Endothelial cell of umbilical vein (primary cell): ENCODE measurements at places on chromosomes 4 and X. TPM values are rescaled to one million over a fixed set of nuclear protein-coding genes. Genes with fewer than 3 reads are reported as not detected.
A peak's percentile ranks its signal among the peaks of the same experiment; 100 is the strongest.

GRCh38 chr4:179145746-179146525, 1703.7 kb upstream of the AGA start:
- no peak overlapping the region for H3K4me3 ChIP-seq
- H3K36me3 ChIP-seq: no peaks in the 10 kb centered on the region
- H3K4me1 ChIP-seq: no peaks in the 10 kb centered on the region
- H3K27me3 ChIP-seq: no peaks in the 10 kb centered on the region

GRCh38 chrX:53071604-53072417, 10.4 kb upstream of the TSPYL2 start:
- H3K4me3 ChIP-seq: no peak overlapping the region
- no peaks in the 10 kb centered on the region for H3K4me1 ChIP-seq
- no peak overlapping the region for H3K27ac ChIP-seq
- H3K36me3 ChIP-seq: peaks cover 3% of the 10 kb centered on the region
- no peaks in the 10 kb centered on the region for H3K27me3 ChIP-seq

CLDN2 gene
- not detected in 2 replicates for total RNA-seq

DNA sequence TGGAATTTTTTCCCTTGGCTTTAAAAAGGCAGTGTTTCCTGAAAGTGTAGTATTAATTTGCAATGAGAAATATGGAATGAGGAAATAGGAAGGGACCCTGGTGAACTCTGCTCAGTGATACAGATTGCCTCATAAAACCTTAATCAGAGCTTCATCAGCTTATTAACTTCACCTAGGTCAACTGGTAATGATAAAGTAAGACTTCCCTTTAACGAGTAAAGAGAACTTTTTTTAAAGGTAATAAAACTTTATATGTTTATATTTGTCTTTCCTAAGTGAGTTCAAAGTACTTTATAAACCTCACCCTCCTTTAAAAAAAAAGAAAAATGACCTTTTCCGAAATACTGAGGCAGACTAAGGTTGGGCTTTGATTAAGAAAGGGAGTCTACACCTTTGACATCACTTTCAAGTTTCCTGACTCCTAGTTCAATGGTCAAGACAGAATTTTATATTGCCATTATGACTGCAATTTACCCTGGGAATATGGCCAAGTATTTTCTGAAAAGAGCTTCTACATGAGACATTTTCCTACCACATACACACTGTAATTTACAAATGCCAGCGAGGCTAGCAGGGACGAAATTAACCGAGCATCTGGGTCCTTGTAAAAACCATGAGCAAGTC, 706.3 kb upstream of the TENM3 start:
- no peaks in the 10 kb centered on the region for H3K4me1 ChIP-seq
- H3K4me3 ChIP-seq: no peak overlapping the region
- H3K36me3 ChIP-seq: no peaks in the 10 kb centered on the region
- H3K27me3 ChIP-seq: no peaks in the 10 kb centered on the region

DNA sequence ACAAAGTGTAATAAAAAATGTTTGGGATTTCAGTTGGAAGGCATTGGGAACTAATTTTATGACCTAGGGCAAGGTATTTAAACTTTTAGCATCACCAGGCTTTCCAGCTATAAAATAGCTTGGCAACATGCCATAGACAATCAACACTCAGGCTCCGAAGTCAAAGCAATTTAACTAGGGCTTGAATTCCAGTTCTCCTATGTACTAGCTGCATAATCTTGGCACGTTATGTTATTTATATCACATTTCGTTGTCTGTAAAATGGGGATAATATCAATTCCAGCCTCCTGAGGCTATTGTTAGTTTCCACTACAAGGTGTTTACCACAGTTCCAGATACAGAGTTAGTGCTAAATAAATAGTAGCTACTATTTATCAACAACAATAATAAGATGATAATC, 78.8 kb downstream of the DMD start:
- H3K27ac ChIP-seq: no peak overlapping the region
- DNase-seq: no peak
- no peaks in the 10 kb centered on the region for H3K27me3 ChIP-seq
- H3K36me3 ChIP-seq: no peaks in the 10 kb centered on the region
- H3K4me1 ChIP-seq: no peaks in the 10 kb centered on the region
- no peak overlapping the region for H3K4me3 ChIP-seq

DNA sequence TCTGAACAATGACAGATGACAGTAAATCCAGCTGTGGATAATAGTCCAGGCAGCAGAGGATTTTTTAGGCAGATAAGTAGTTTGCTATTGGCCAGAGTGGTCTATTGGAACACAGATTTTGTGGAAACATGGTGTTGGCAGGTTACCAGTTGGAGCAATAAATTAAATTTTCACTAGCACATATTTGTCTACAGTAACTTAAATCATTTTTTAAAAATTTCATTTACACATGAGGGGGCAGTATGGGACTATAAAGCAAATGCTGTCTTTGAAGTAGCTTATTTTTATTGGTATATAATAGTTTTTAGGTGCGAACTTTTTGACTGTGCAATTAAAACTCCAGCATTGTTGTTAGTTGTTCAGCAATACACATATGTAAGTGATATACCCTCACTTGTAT, 289.8 kb downstream of the ARHGAP10 start:
- H3K27ac ChIP-seq: no peak overlapping the region
- H3K36me3 ChIP-seq: no peaks in the 10 kb centered on the region
- peak; percentile 21 for DNase-seq
- H3K4me1 ChIP-seq: peaks cover 14% of the 10 kb centered on the region

- H3K4me3 ChIP-seq: no peak overlapping the region
- no peak overlapping the region for H3K27ac ChIP-seq
- H3K4me1 ChIP-seq: no peaks in the 10 kb centered on the region
- H3K27me3 ChIP-seq: no peaks in the 10 kb centered on the region
Observed at GRCh38 chrX:140180585-140180984, 215.3 kb upstream of the CXorf66 start.

GRCh38 chr4:114866901-114867670, 246.3 kb downstream of the NDST4 start:
- H3K4me1 ChIP-seq: no peaks in the 10 kb centered on the region
- no peaks in the 10 kb centered on the region for H3K27me3 ChIP-seq
- H3K27ac ChIP-seq: no peak overlapping the region
- H3K36me3 ChIP-seq: no peaks in the 10 kb centered on the region
- DNase-seq: no peak

- DNase-seq: peak; percentile 77
- H3K4me3 ChIP-seq: no peak overlapping the region
- peaks cover 53% of the 10 kb centered on the region for H3K4me1 ChIP-seq
Observed at GRCh38 chr4:89797117-89797516, 39.8 kb downstream of the SNCA start.

TCP11X2 gene
- total RNA-seq: not detected in 2 replicates

AFF2 gene
- 0.07 TPM in 1 of 2 replicates, not detected in the other for total RNA-seq

ZFP42 gene
- not detected in 2 replicates for total RNA-seq

GRCh38 chrX:134470013-134470412, 10.0 kb downstream of the HPRT1 start:
- peaks cover 14% of the 10 kb centered on the region for H3K4me1 ChIP-seq
- no peak for DNase-seq
- peak overlapping the region; percentile 48 for H3K27ac ChIP-seq
- no peaks in the 10 kb centered on the region for H3K36me3 ChIP-seq
- H3K4me3 ChIP-seq: no peak overlapping the region

ABCG2 gene
- 5.0 and 6.4 TPM in 2 replicates for total RNA-seq

- no peak overlapping the region for H3K4me3 ChIP-seq
- no peaks in the 10 kb centered on the region for H3K27me3 ChIP-seq
- no peaks in the 10 kb centered on the region for H3K36me3 ChIP-seq
- H3K4me1 ChIP-seq: peaks cover 8% of the 10 kb centered on the region
- H3K27ac ChIP-seq: no peak overlapping the region
- no peak for DNase-seq
Observed at GRCh38 chr4:78520808-78521226, 30.8 kb upstream of the ANXA3 start.

GRCh38 chrX:149469406-149469805, 35.7 kb downstream of the IDS start:
- H3K27me3 ChIP-seq: no peaks in the 10 kb centered on the region
- H3K4me3 ChIP-seq: no peak overlapping the region
- no peaks in the 10 kb centered on the region for H3K36me3 ChIP-seq
- no peak overlapping the region for H3K27ac ChIP-seq
- peaks cover 5% of the 10 kb centered on the region for H3K4me1 ChIP-seq

CPLX1 gene
- total RNA-seq: 1.3 and 1.8 TPM in 2 replicates

DNA sequence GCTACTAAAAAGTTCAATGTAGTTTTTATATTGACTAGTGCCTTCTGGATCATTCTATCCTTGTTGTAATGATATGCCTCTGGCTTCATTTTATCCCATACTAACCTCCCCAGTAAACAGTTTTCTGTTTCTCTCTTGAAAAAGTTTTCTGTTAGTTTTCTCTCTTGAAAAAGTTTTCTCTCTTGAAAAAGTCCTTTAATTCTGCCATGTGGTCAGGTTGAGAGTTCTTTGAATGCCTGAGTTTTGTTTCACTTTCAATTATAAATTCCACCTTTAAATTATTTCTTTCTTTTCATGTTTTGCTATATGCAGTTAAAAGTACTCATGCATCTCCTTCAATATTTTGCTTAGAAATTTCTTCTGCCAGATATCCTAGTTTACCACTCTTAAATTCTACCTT, 1139.6 kb downstream of the STPG2 start:
- H3K4me3 ChIP-seq: no peak overlapping the region
- no peaks in the 10 kb centered on the region for H3K36me3 ChIP-seq
- no peak for DNase-seq
- H3K27me3 ChIP-seq: no peaks in the 10 kb centered on the region

SRPK3 gene
- 0.18 and 0.40 TPM in 2 replicates for total RNA-seq

- no peak overlapping the region for H3K27ac ChIP-seq
- no peak overlapping the region for H3K4me3 ChIP-seq
- DNase-seq: no peak
- no peaks in the 10 kb centered on the region for H3K27me3 ChIP-seq
- H3K4me1 ChIP-seq: peaks cover 11% of the 10 kb centered on the region
Observed at GRCh38 chr4:112288455-112288854, 2.8 kb upstream of the TIFA start.

DNA sequence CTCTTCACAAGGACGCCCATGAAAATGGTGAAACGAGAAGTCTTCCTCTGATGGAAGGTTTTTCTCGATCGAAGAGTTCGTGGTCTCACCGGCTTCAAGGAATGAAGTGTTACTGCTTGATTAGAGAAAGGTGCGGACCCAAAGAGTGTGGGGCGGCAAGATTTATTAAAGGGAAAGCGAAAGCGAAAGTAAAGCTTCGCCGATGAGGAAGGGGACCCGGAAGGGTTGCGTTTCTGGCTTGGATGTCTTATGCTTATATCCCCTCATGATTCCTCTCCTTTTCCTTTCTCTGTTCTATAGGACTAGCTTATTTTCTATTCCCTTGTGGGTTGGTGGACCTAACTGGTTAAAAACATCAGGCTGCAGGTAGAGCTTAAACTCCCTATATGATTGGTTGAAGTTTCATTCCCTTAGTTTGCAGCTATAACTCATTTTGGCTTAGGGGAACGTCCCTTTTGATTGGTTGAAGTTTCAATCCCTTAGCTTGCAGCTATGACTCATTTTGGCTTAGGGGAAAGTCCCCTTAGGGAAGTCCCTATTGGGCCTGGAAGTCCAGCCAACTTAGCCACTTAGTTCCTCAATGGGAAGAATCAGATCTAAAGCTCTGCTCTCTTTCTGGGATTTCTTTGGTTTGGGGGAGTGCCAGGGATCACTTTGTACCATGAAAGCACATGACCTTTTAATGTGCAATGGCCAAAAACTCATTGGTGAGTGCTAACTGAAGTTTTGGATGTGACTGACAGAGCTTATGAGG, 1025.0 kb upstream of the PCDH10 start:
- H3K4me3 ChIP-seq: peak overlapping the region; percentile 56
- H3K27ac ChIP-seq: no peak overlapping the region
- H3K4me1 ChIP-seq: no peaks in the 10 kb centered on the region
- H3K27me3 ChIP-seq: no peaks in the 10 kb centered on the region

- no peaks in the 10 kb centered on the region for H3K27me3 ChIP-seq
- H3K4me3 ChIP-seq: peak overlapping the region; percentile 63
- no peaks in the 10 kb centered on the region for H3K36me3 ChIP-seq
- H3K4me1 ChIP-seq: peaks cover 5% of the 10 kb centered on the region
Observed at GRCh38 chr4:4574792-4575191, 32.9 kb upstream of the STX18 start.

REPS2 gene
- total RNA-seq: 2.6 and 4.9 TPM in 2 replicates

NLRP2B gene
- not detected in 2 replicates for total RNA-seq

ADH1A gene
- total RNA-seq: not detected in 2 replicates

- no peaks in the 10 kb centered on the region for H3K27me3 ChIP-seq
- no peak overlapping the region for H3K27ac ChIP-seq
- no peak for DNase-seq
- no peak overlapping the region for H3K4me3 ChIP-seq
- H3K4me1 ChIP-seq: no peaks in the 10 kb centered on the region
- no peaks in the 10 kb centered on the region for H3K36me3 ChIP-seq
Observed at GRCh38 chrX:129737916-129738315, 863 bp upstream of the XPNPEP2 start.

PNCK gene
- total RNA-seq: not detected in 2 replicates

YIPF7 gene
- not detected in 2 replicates for total RNA-seq

GRCh38 chrX:45740291-45740690, 539.6 kb upstream of the DIPK2B start:
- H3K27me3 ChIP-seq: no peaks in the 10 kb centered on the region
- H3K27ac ChIP-seq: no peak overlapping the region
- no peak for DNase-seq
- no peak overlapping the region for H3K4me3 ChIP-seq

GRCh38 chr4:152009031-152009670, 248.3 kb upstream of the GATB start:
- H3K4me3 ChIP-seq: no peak overlapping the region
- H3K27ac ChIP-seq: no peak overlapping the region
- H3K4me1 ChIP-seq: no peaks in the 10 kb centered on the region

- DNase-seq: no peak
- H3K4me1 ChIP-seq: no peaks in the 10 kb centered on the region
- H3K36me3 ChIP-seq: no peaks in the 10 kb centered on the region
- no peak overlapping the region for H3K27ac ChIP-seq
Observed at GRCh38 chr4:104559502-104559901, 64.8 kb upstream of the CXXC4 start.

ADGRG4 gene
- 0.04 and 0.05 TPM in 2 replicates for total RNA-seq

TAB3 gene
- total RNA-seq: 11.7 and 12.0 TPM in 2 replicates

GRCh38 chrX:37809970-37810369, 30.1 kb downstream of the CYBB start:
- no peak overlapping the region for H3K27ac ChIP-seq
- H3K36me3 ChIP-seq: no peaks in the 10 kb centered on the region
- no peak overlapping the region for H3K4me3 ChIP-seq
- no peaks in the 10 kb centered on the region for H3K4me1 ChIP-seq
- no peak for DNase-seq

- no peak overlapping the region for H3K27ac ChIP-seq
- H3K4me3 ChIP-seq: no peak overlapping the region
- no peaks in the 10 kb centered on the region for H3K36me3 ChIP-seq
- no peaks in the 10 kb centered on the region for H3K4me1 ChIP-seq
Observed at GRCh38 chr4:23819041-23819511, 70.8 kb downstream of the PPARGC1A start.

CYLC1 gene
- not detected in 2 replicates for total RNA-seq

C4orf36 gene
- 0.66 TPM in 1 of 2 replicates, not detected in the other for total RNA-seq

DNA sequence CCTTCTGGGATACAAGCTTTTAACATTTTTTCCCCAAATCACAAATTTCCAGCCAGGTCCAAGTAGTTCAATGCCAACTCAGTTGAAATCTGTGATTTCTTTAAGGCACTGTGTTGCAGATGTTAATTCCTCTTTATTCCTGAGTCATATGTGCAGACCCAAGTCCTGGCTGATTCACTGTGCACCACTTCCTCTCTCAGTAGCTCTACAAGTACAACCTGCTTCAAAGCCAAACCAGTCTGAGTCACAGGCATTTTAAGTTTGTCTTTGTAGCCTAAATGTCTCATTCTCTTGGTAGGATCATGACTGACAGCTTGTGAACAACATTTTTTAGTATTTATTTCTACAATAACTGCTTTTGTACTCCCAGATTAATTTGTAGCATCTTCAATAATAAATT, 165.6 kb upstream of the S100G start:
- DNase-seq: peak; percentile 69
- no peak overlapping the region for H3K4me3 ChIP-seq
- no peak overlapping the region for H3K27ac ChIP-seq
- H3K27me3 ChIP-seq: no peaks in the 10 kb centered on the region

- no peak overlapping the region for H3K4me3 ChIP-seq
- no peaks in the 10 kb centered on the region for H3K36me3 ChIP-seq
- H3K27ac ChIP-seq: no peak overlapping the region
- no peak for DNase-seq
Observed at GRCh38 chrX:14673236-14673635, 143.9 kb downstream of the GLRA2 start.
